Suppressor macrophage treated with lipopolysaccharide for 1 hour (primary cell): ENCODE measurements at places on chromosomes 6 and 20.

DNA sequence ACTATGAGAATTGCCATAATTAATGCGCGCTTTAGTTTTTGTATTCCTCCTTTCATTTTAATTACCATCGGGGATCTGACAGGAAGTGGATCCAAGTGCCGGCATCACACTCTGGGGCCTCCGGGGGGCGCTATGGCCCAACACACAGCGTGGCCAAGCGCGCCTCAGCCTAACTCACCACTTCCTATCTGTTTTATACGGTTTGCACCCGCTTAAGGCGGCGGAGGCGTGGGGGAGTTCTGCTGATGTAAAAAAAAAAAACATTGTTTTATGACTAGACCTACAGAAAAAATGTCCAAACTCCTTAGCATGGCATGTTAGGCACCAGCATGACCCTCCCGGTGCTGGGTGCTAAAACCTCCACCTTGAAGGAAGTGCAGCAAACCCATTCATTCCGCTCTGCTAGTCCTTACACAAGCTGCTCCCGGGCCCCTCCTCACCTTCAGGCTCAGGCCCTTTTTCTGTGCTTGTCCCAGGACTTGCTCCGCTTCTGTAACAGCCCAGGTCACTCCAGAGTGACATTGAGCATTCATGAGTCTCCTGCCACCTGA lies 4.5 kb upstream of the EBF4 start:
- DNase-seq, result peak; percentile 82

DNA sequence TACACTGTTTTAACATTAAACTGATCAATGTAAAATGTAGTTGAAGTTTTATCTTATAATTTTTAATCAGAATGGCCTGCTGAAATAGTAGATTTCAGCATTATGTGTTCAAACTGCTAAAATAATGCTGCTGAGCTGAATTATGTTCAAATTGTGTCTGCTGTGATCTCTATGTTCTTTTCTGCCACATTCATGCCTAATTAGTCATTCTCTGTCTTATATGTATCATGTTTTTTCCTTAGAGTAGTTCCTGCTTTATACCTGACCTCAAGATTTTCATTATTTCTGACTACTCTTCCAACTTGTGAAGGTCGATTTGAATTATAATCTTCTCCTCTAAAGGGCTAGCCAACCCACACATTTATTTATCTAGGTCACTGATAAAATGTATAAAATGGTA lies 476.7 kb upstream of the EPHA7 start:
- no peak for DNase-seq

DNA sequence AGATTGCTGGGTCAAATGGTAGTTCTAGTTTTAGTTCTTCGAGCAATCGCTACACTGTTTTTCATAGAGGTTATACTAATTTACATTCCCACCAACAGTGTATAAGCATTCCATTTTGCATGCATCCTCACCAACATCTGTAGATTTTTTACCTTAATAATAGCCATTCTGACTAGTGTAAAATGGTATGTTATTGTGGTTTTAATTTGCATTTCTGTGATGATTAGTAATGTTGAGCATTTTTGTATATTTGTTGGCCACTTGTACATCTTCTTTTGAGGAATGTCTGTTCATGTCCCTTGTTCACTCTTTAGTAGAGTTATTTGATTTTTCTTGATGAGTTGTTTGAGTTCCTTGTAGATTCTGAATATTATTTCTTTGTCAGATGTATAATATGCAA lies 236.2 kb downstream of the GRM1 start:
- DNase-seq, result no peak

DNA sequence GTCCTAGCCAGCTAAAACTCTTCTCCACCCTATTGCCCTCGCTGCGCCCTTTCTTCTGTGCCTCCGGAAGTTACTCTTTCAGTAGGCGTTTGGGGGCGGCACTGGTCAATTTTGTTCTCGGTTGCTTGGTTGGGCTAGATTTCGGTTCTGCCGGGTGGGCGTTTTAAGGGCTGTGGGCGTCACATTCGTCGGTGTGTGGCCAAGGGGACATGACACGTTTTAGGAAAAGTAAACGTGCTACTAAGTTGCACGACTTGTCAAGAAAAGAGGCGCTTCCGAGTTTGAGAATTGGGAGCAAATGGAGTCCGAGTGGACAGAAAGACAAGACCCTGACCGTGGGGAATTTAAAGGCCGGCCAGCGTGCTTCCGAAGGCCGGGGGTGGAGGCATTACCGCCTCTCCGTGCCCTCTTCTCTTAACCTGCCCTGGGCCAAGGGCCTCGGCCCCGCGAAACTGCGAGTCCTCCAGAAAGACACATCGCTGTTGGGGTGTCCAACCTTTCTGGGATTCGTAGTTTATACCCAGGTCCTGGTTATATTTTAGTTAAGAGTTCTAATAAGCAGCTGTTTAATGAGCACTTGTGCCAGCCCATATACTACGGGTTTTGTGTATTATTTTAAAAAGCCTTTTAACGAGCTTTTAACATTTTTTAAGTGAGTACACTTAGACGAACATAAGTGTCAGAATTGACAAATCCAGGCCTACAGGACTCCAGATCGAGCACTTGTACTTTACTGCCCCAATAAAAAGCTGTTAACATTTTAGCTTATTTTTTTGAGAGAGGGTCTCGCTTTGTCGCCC lies 664 bp upstream of the BAG6 start:
- DNase-seq, result peak; percentile 94

GRCh38 chr6:155387481-155387880 lies 68.2 kb downstream of the NOX3 start:
- no peak for DNase-seq

- DNase-seq, result no peak
These were observed 20.9 kb downstream of the IL17A start for GRCh38 chr6:52207066-52207465.

DNA sequence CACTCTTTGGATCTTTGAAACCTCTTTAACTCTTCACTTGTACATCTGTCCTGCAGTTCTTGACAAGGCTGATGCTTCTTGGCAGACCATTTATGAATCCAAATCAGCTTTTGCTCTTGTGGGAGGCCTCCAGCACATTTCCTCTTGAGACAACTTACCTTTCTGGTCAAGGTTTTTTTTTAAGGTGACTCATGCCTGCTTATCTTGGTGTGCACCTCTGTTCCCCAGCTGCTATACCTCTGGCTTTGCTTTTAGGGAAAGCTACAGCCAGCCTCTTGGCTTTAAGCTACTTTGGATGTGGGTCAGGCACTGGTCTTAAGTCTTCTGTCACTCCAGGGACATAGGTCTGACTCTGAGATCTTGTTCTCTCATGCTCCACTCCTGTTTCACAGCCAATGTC lies 106.5 kb downstream of the PHF3 start:
- no peak for DNase-seq

GRCh38 chr6:131065112-131065823 lies 2.2 kb upstream of the EPB41L2 start:
- DNase-seq, result no peak

DNA sequence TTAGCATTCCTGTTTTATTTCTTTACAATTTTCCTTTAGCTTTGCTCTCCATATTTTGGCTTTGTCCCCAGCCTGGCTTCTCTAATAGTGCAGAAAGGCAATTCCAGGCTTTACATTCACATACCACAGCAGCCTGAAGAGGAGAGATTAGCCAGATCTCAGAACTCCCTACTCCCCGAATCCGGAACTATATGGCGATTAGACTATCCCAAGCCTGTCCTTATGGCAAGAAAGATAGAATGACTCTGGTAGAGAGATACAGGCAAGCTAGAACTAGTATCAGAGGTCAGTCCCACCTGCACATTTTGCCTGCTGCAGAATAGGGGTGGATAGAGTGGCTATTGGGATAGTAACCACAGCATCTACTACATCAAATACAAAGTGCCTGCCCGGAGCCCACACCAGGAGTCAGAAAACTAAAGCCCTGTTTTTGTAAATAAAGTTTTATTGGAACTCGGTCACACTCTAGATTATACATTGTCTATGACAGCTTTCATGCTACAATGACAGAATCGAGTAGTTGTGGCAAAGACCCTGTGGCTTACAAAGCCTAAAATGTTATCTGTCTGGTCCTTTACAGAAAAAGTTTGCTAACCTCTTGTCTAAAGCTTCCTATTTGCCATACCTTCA lies 17.1 kb upstream of the ADIG start:
- no peak for DNase-seq

DNA sequence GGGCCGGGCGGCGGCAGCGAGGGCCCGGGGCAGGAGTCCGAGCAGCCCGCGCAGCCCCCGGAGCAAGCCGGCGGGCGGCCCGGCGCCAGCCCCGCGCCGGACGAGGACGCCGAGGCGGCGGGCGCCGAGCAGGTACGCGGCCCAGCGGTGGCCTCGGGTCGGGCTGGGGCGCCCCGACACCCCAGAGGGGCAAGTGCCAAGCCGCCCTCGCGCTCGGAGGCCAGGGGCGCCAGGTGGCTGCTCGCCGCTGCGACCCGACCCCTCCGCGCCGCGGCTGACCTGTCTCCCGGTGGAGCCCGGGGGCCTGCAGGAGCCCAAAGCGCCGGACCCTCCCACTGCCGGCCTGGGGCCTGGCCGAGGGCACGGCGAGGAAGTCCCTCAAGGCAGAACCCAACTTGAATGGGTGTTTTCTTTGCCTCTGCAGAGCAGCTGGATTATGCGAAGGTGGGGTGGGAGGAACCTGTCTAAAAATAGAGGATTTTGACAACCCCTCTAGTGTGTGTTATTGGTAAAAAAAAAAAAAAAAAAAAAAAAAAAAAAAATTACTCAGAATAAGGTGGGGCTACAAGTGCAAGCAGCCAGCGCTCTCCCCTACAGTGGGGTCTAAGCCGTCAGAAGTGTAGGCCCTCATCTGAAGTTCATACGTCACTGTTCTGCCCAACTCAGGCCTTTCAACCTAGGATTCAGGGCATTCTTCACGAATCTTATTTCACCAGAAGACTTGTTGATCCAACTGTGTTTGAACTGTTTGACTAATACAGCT lies 609 bp downstream of the OGFRL1 start:
- peak; percentile 75 for DNase-seq

GRCh38 chr6:100175814-100176310 lies 181.8 kb upstream of the MCHR2 start:
- no peak for DNase-seq

- no peak for DNase-seq
These were observed 3.0 kb downstream of the OGFR start for GRCh38 chr20:62807444-62808210.

DNA sequence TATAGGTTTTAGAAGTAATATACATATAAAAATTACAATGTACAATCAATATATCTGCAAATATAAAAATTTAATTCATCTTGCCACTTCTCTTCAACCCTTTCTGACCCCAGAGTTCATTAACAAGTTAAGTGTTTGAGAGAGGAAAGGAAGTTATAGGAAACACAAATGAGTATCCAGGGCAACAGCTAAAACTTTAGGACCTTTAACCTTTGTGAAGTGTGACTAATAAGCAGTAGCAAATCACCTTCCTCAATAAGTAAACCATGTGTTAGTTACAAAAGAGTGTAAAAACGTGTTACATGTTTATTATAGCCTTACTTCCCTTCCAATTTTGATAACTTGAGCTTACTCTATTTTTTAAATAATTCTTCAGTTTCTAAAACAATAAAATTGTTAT lies 73.4 kb upstream of the SIM1 start:
- DNase-seq, result no peak

DNA sequence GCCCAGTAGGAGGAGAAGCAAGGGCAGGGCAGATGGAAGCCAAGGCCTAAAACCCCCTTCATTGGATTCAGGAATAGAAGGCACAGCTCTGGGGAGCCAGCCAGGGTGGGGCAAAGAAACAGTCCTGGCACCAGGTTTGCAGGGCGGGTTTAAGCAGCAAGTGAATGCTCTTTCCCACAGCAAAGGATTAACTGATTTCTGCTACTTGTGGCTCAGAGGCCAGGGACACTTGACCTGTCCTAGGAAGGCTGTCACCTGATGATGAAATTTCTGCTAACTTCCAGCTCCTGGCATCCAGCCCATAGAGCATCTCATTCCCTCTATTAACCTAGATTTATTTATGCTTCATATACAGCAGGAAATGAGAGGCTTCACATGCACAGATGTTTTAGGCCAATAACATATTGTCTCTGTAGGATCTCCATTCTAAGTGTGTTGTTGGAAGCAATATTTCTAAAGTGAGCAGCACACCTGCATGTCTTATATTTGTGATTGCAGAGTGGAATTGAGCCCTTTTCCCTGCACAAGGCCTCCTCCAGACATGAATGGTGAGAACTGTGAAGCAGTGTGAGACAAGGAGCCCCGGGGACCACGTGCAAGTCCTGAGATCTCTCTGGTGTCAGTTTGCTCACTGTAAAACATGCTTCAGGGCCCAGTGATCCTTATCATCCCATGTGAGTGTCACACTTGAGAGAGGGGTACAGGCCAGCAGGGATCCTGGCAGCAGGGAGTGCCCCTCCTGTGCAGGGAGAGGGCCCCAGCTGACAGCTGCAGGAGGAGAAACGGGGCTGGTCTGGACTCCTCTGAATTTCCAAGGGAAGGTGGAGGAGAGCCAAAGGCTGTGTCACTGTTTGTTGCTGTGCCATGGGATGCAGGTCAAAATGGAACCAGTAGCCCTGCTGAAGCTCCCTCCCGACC lies 41.1 kb upstream of the CST5 start:
- no peak for DNase-seq

DNA sequence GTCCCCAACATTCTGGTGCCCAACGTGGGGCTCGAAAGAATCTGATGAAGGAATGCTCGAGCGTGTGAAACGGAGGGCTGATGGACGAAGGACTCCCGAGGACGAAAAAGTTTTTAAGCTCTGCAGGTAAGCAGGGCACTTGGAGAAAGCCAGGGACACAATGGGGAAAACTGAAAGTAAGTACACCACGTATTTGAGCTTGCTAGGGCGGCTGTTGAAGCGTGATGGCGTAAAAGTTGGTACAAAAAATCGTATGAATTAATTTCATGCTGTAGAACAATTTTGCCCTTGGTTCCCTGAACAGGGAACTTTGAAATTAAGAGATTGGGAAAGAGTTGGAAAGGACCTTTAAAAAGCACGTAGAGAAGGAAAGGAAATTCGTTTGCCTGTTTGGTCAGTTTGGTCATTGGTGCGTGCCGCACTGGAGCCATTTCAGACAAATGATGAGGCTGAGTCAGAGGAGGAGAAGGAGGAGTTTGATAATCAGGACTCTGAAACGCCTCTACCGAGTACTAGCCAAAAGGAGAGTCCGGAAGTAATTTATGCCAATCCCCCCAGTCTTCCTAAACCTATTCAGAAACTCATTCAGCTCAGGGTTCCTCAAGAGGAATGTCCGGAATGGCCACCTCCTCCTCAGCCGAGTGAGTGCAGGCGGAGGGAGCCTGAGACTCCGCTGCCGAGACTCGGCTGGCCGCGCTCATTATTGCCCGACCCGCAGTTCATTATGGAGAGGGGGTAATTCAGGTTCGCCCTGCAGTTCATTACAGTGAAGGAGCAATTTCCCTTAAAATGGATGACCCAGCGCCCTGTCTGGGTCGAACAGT lies 59.2 kb upstream of the PRSS16 start:
- DNase-seq, result peak; percentile 81

- peak; percentile 8 for DNase-seq
These were observed 182.4 kb upstream of the MCHR2 start for GRCh38 chr6:100176311-100176950.

GRCh38 chr20:62758226-62758912 lies 37.9 kb upstream of the MRGBP start:
- no peak for DNase-seq
